Stimulated activated CD8-positive, alpha-beta memory T cell treated with anti-CD3 and anti-CD28 coated beads, Interleukin-7, amount 100 ng/mL, for 1 hour (primary cell): ENCODE measurements at places on chromosomes 2 and 18.

DNA sequence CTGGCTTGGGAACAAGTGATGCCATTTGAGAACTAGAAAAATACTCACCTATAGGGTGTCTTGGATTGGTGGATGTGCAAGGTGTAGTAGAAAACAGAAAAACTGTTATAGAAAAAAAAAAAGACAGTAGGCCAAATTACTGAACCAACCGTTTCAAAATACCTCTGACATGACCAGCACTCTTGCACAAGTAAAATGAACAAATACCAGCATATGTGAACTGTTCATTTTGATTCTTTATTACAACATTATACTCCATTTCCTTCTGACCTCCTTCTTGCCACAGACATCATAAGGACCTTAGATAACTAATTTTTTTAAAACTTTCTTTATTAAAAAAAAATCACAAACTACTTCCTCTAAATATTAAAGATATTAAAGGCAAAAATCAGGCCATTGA, 125.5 kb downstream of the ATAD2B start:
- DNase-seq = no peak

DNA sequence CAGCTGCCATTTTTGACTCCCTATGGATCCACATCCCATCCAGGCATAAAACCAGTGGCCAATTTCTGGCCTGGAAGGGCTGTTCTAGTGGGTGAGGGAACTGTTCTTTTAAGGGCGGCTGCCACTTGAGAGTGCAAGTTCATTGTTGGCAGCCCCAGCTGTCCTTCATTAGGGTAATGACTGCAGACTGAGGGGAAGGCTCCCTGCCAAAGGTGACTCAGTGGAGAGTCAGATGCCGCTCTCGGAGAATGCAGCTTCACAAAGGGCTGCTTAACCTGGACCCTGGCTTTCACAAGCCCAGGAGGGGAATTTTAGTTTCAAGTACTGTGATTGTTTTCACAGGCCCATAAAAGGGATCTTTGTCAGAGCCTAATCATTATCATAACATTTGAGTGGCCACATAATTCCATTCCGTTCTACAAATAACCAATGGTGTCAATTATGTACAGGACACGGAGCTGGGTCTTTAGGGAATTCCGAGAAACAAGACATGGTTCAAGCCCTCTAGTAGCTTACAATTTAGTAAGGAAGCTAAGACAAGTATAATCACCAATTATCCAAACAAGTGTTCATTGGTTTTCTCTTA, 235.7 kb downstream of the CDCA7 start:
- no peak for DNase-seq

DNA sequence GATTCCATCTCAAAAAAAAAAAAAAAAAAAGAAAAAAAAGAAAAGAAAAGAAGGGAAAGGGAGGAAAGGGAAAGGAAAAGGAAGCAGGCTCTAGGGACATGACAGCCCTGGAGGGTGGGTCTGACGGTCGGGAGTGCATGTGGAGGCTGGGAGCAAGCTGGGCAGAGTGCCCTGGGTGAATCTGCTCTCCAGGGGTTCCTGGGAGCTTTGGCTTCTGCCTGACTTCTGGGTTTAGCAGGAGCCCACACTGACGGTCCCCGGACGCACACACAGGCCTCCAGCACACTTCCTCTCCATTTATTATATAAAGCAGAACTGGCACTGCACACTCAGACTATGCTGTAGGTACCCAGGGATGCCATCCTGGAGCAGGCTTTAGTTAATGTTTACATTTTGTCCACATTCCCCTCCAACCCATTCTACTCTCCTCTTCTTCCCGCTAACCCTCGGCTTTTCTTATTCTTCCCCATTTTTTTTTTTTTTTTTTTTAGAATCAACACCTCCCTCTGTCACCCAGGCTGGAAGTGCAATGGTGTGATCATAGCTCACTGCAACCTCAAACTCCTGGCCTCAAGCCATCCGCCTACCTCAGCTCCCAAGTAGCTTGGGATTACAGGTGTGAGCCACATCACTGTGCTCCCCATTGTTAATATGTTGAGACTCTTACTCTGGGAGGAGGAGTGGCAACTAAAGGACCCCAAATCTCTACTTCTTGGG, 151.1 kb upstream of the SLC1A4 start:
- DNase-seq = no peak

DNA sequence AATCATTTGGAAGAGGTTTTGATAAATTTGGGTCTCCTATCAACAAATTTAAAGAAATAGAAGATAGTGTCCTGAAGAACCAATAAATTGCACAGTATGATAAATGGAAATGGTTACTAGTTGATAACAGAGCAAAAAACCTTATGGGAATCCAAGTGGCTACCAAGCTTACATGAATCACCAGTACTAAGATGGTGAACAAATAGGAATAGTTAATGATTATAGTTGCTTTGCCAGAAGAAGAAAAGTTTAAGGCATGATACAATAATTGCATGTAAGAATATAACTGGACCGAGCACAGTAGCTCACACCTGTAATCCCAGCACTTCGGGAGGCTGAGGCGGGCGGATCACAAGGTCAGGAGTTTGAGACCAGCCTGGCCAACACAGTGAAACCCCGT, 19.6 kb upstream of the INO80D start:
- DNase-seq = no peak

- DNase-seq = no peak
Observed at GRCh38 chr2:187017438-187017837, 168.5 kb upstream of the ZSWIM2 start.

DNA sequence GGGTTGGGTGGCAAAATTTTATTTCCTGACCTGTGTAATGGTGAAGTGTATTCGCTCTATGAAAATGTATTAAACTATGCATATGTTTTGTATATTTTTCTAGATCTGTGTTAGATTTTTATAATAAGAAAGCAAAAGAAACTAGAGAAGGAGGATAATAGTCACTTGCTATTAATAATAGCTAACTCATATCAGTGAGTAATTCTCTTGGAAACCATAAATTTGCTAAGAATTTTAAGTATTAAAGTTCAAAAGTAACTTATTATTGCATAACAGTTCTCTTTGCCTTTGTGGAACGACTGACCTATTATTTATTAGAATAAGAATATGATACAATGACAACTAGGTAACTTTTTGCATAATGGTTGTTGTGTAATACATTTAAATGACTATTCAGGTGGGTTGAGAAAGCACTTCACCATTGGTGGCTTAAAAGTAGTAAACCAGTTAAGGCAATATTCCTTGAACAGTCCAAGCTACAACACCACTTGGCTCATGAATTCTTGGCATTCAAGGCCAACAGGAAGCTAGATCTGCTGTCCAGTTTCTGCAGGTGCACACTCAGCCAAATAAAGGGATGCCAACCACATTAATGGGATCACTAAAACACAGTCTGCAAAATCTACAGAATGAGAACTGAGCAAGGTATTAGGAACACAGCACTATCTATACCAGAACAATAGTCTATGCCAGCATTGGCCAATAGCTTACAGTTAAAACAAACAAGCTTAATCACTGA, 921.3 kb downstream of the CPS1 start:
- DNase-seq = no peak
